ENCODE measurements at places on chromosomes 12 and 14. TPM values are rescaled to one million over a fixed set of nuclear protein-coding genes. Genes with fewer than 3 reads are reported as not detected.

- no peak overlapping the region for H3K27ac ChIP-seq
- no peaks in the 10 kb centered on the region for H3K36me3 ChIP-seq
- peaks cover 7% of the 10 kb centered on the region for H3K4me1 ChIP-seq
- DNase-seq, result no peak
- no peak overlapping the region for H3K4me3 ChIP-seq
Observed at GRCh38 chr12:101931498-101932326, 54.3 kb downstream of the DRAM1 start.

GRCh38 chr12:71223139-71223538 is 65.3 kb upstream of the TSPAN8 start:
- no peak for DNase-seq
- no peaks in the 10 kb centered on the region for H3K36me3 ChIP-seq
- H3K4me1 ChIP-seq, result no peaks in the 10 kb centered on the region
- H3K27ac ChIP-seq, result no peak overlapping the region

DNA sequence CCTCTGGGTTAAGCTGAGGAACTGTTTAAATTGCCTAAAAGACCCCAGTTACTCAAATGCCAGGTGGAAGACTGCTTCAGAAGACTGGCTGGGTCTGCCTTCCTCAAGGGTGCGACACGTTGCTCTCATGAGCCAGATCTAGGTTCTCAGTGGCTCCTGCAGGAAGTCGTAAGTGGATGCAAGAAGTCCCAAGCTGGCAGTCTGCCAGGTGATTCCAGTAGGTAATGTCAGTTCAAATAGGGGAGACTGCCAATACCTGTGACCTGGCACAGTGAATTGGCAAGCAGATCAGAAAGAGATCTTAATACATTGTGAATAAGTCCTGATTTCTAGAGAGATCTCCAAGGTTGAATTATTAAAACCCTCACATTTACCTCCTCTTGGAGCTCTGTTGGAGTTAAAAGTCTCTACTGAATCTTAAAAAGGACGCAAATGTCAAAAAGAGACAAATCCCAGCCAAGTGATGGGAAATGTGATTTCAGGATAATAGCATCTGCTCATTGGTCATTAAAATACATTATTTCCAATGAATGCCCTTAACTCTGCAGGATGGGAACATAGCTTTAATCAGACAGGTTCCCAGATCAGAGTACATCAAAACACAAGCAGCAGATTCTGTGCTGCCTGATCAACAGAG is 98.8 kb upstream of the FRMD6 start:
- no peaks in the 10 kb centered on the region for H3K27me3 ChIP-seq
- no peaks in the 10 kb centered on the region for H3K36me3 ChIP-seq
- H3K4me3 ChIP-seq, result no peak overlapping the region
- peaks cover 34% of the 10 kb centered on the region for H3K4me1 ChIP-seq
- DNase-seq, result no peak

- no peak overlapping the region for H3K4me3 ChIP-seq
- H3K4me1 ChIP-seq, result peaks cover 5% of the 10 kb centered on the region
- no peaks in the 10 kb centered on the region for H3K27me3 ChIP-seq
- H3K36me3 ChIP-seq, result no peaks in the 10 kb centered on the region
- DNase-seq, result peak; percentile 42
Observed at GRCh38 chr14:33120966-33121365, 182.3 kb downstream of the NPAS3 start.

GRCh38 chr12:81800298-81801148 is 41.4 kb upstream of the PPFIA2 start:
- H3K4me3 ChIP-seq, result no peak overlapping the region
- DNase-seq, result peak; percentile 77
- H3K27ac ChIP-seq, result peak overlapping the region; percentile 24
- H3K27me3 ChIP-seq, result no peaks in the 10 kb centered on the region

Gene SYNDIG1L
- total RNA-seq, result not detected

Gene C1R
- total RNA-seq, result 0.86 TPM

- no peak overlapping the region for H3K27ac ChIP-seq
- no peaks in the 10 kb centered on the region for H3K36me3 ChIP-seq
- no peaks in the 10 kb centered on the region for H3K27me3 ChIP-seq
Observed at GRCh38 chr14:95496111-95496681, 20.3 kb downstream of the SYNE3 start.

- no peak overlapping the region for H3K4me3 ChIP-seq
- DNase-seq, result peak; percentile 66
- H3K27ac ChIP-seq, result no peak overlapping the region
- H3K4me1 ChIP-seq, result peaks cover 22% of the 10 kb centered on the region
Observed at GRCh38 chr12:131869871-131870418, 24.5 kb upstream of the ULK1 start.

Gene SIX1
- total RNA-seq, result 0.20 TPM

GRCh38 chr12:12788131-12788530 is 2.7 kb downstream of the APOLD1 start:
- H3K4me1 ChIP-seq, result peaks cover 30% of the 10 kb centered on the region
- DNase-seq, result no peak
- H3K36me3 ChIP-seq, result no peaks in the 10 kb centered on the region
- no peak overlapping the region for H3K4me3 ChIP-seq
- no peaks in the 10 kb centered on the region for H3K27me3 ChIP-seq

Gene TESPA1
- total RNA-seq, result 0.23 TPM

GRCh38 chr14:97802430-97803373 is 1005.5 kb downstream of the VRK1 start:
- DNase-seq, result peak; percentile 26
- no peak overlapping the region for H3K4me3 ChIP-seq
- H3K36me3 ChIP-seq, result no peaks in the 10 kb centered on the region
- H3K27ac ChIP-seq, result no peak overlapping the region

DNA sequence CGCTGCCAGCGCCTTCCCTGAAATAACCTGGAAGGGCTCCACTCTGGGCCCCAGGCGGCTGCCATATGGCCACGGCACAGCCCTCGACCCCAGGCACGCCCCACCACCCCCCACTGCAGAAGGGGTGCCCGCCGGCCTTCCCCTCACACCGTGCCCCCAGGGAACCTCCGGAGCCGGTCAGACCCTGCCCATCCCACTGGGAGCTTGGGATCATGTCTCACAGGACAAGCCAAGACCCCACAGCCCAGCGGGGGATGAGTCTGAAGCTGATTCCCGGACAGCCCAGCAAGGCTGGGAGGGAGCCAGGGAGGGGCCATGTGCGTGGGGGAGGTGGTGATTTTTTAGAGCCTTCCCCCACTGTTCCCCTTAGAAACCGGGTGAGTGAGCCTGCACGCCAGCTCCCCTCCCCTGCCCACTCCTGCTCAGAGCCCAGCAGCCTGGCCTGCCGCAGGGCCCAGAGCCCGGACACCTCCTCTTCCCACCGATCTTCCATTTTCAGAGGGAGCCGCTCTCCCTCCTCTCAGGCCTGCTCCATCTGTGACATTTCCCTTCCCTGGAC is 1.4 kb downstream of the RIMBP2 start:
- peaks cover 2% of the 10 kb centered on the region for H3K27me3 ChIP-seq
- no peak for DNase-seq
- no peak overlapping the region for H3K4me3 ChIP-seq
- no peak overlapping the region for H3K27ac ChIP-seq

Gene CCDC197
- not detected for total RNA-seq

DNA sequence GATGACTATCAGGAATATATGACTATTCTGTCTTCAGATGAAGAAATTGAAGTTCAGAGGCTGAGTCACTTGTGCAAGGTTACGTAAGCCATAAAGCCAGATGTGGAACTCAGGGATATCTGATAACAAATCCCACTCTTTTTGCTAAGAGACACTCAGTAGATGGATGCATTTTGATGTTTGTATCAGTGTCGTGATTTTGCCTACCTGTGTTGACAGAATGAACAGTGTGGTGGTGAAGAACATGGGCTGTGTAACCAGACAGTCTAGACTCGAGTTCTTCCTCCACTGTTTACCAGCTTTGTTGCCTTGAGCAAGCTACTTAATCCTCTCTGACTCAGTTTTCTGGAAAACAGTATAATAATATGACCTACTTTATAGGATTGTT is 93.9 kb downstream of the DAAM1 start:
- no peaks in the 10 kb centered on the region for H3K36me3 ChIP-seq
- no peak overlapping the region for H3K27ac ChIP-seq
- H3K4me3 ChIP-seq, result no peak overlapping the region
- DNase-seq, result peak; percentile 52

- H3K4me1 ChIP-seq, result no peaks in the 10 kb centered on the region
- H3K36me3 ChIP-seq, result no peaks in the 10 kb centered on the region
- no peak overlapping the region for H3K4me3 ChIP-seq
- no peaks in the 10 kb centered on the region for H3K27me3 ChIP-seq
- H3K27ac ChIP-seq, result no peak overlapping the region
Observed at GRCh38 chr12:116827432-116827831, 53.8 kb downstream of the HRK start.

DNA sequence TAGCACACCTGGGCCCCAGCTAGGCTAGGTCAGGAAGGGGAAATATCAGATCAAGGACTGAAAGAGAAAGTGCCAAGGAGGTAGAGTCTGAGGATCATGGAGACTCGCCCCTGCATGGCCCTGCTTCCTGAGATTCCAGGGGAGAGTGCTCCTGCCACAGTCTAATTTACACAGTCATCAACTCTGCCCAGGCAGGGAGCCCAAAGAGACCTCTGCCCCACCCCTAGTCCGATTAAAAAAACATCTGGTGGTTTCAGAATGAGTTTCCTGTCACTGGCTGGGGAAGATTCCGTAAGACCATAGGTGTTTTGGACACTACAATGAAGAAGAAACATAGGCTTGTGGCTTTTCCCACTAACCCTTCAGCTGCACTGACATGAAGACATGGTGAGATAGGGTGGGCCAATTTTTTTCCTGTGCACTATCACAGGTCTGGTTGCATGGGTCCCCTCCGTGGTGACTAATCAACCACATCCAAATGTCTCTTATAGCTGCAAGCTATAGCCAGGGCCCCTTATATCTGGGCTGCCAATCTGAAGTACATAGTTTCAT is 31.5 kb upstream of the GZMB start:
- no peaks in the 10 kb centered on the region for H3K36me3 ChIP-seq
- no peak for DNase-seq
- H3K27me3 ChIP-seq, result no peaks in the 10 kb centered on the region
- H3K27ac ChIP-seq, result no peak overlapping the region

DNA sequence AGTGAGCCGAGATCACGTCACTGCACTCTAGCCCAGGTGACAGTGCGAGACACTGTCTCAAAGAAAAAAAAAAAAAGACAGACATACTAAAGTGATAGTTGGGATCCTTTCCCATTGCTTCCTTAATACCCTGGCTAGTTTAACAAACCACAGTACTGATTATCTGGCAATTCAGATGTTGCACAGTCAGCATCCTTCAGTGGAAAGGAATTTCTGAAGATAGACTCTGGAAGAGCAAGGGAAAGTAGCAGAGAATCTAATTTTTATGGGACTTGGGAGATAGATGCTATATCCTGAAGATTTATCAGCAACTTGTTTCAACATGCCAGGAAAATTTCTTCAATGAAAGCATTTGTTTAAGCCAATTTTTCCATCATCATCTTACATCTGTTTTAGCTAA is 6.5 kb upstream of the PPFIBP1 start:
- no peaks in the 10 kb centered on the region for H3K36me3 ChIP-seq
- no peak overlapping the region for H3K27ac ChIP-seq
- H3K27me3 ChIP-seq, result no peaks in the 10 kb centered on the region
- H3K4me3 ChIP-seq, result no peak overlapping the region
- DNase-seq, result peak; percentile 47

- H3K27me3 ChIP-seq, result no peaks in the 10 kb centered on the region
- peak overlapping the region; percentile 30 for H3K27ac ChIP-seq
- H3K4me3 ChIP-seq, result no peak overlapping the region
- peaks cover 8% of the 10 kb centered on the region for H3K36me3 ChIP-seq
- DNase-seq, result peak; percentile 16
- H3K4me1 ChIP-seq, result peaks cover 9% of the 10 kb centered on the region
Observed at GRCh38 chr14:58491593-58491992, 64.1 kb downstream of the KIAA0586 start.

GRCh38 chr14:104152686-104153393 is 14.5 kb downstream of the KIF26A start:
- peaks cover 4% of the 10 kb centered on the region for H3K4me1 ChIP-seq
- DNase-seq, result no peak
- no peaks in the 10 kb centered on the region for H3K36me3 ChIP-seq

DNA sequence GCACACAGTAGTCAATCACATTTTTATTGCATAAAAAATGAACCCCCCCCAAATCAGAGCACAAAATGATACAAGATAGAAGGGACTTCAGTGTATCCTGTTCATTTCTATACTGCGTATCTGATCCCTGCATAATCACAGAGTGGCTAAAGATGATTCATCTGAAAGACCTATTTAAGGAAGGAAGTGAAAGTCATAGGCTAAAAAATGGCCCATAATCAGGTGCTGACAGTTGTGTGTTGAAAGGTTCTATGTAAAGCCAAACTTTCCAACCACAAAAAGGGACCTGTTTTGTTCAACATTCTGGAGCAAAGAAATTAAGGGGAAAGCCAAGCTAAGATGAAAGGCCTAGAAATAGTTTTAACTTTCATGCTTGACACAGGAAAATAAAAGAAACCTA is 147.8 kb upstream of the ATP2B1 start:
- H3K4me3 ChIP-seq, result no peak overlapping the region
- no peaks in the 10 kb centered on the region for H3K36me3 ChIP-seq
- H3K27ac ChIP-seq, result no peak overlapping the region
- H3K27me3 ChIP-seq, result peaks cover 2% of the 10 kb centered on the region

DNA sequence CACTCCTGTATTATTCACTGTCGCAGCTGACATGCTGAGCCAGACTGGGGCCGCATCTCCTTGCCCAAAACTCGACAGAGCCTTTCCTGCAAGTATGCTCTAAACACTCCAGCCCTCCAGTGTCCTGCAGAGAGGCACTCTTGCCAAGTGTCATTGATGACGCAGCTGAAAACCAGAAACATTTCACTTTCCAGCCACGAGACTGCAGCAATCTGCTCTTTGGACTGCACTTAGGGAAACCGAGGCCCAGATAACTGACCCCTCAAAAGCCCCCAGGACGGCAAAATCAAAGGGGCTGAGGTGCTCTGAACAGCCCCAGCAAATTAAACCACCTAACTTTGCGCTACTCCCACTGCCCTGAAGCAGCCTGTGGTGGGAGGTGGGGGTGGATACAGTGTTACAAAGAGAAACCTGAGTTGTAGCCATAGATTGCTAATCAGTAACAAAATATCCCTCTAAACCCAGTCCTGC is 2.6 kb downstream of the CCDC85C start:
- no peaks in the 10 kb centered on the region for H3K36me3 ChIP-seq
- peak; percentile 59 for DNase-seq
- peaks cover 30% of the 10 kb centered on the region for H3K4me1 ChIP-seq
- H3K27ac ChIP-seq, result peak overlapping the region; percentile 14
- H3K4me3 ChIP-seq, result peak overlapping the region; percentile 58

Gene CLBA1
- total RNA-seq, result 7.2 TPM

Gene LDHB
- 698 TPM for total RNA-seq

DNA sequence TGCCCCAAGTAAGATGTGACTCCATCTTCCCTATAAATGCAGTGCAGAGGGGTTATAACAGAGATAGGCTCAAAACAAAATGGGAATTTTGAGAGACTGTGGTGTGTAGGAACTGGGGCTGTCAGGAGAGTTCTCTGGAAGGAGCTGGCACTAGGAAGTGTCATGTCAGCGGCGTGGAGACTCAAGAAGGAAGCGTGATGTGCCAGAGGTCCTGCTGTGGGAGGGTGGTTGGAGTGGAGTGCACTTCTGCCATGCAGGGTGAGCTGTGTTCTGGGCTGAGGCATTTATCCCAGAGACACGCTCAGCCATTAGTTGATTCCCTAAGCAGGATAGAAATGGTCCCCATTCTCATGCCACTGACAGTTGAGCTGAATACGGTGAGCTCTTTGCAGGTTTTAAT is 19.0 kb downstream of the GLT1D1 start:
- H3K27me3 ChIP-seq, result no peaks in the 10 kb centered on the region
- DNase-seq, result no peak
- no peaks in the 10 kb centered on the region for H3K36me3 ChIP-seq

- no peaks in the 10 kb centered on the region for H3K36me3 ChIP-seq
- H3K27me3 ChIP-seq, result no peaks in the 10 kb centered on the region
- H3K4me3 ChIP-seq, result no peak overlapping the region
- H3K4me1 ChIP-seq, result no peaks in the 10 kb centered on the region
Observed at GRCh38 chr12:82203086-82203485, 155.1 kb downstream of the CCDC59 start.

Gene AGAP2
- total RNA-seq, result 0.17 TPM

All from astrocyte (in vitro differentiated cells and primary cell).